ENCODE measurements at places on chromosomes 5 and 9.

DNA sequence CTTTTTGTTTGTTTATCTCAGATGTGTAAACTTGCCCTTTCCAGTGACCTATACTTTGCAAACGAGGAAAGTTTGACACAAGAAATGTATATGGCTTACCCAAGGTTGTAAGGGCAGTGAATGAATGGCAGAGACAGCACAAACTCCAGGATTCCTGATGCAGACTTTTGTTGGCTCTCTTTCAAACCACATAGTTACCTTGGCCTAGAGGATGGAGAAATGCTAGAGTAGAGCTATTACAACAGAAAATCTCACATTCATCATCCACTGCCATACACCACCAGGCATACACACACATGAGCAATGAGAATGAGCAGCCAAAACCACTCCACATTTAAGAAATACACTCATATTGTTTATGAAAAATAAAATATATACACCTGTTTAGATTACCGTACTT, 387.0 kb downstream of the TLR4 start:
- no peak for DNase-seq

- DNase-seq, result no peak
Observed at GRCh38 chr5:170211575-170212334, 21.0 kb upstream of the C5orf58 start.

- no peak for DNase-seq
Observed at GRCh38 chr9:126584611-126585010, 29.1 kb upstream of the LMX1B start.

DNA sequence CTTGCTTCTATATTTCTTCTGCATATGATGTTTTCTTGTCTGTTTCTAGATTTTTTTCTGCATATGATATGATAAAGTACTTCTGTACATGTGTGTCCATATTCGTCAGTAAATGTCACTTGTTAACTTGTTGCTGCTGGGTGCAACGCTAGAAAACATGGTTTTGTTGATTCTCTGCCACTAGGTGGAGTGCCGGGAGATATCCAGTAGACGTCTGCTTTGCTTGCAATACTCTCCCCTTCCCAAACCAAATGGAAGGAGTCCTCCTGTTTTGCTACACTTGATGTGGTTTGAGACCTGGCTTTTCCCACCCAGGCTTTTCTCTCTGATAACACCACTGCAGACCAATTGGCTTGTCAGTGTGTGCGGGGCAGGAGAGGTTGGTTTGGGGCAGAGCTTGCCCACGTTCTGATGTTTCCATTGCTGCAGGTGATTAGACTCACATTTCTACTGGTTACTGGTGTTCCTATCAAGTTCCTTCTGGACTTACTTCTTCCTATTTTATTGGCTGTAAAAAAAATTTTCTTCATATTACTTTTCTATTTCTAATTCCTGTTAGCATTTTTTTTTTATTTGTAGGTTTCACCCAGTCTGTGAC, 900.0 kb upstream of the CDH10 start:
- DNase-seq, result peak; percentile 2

DNA sequence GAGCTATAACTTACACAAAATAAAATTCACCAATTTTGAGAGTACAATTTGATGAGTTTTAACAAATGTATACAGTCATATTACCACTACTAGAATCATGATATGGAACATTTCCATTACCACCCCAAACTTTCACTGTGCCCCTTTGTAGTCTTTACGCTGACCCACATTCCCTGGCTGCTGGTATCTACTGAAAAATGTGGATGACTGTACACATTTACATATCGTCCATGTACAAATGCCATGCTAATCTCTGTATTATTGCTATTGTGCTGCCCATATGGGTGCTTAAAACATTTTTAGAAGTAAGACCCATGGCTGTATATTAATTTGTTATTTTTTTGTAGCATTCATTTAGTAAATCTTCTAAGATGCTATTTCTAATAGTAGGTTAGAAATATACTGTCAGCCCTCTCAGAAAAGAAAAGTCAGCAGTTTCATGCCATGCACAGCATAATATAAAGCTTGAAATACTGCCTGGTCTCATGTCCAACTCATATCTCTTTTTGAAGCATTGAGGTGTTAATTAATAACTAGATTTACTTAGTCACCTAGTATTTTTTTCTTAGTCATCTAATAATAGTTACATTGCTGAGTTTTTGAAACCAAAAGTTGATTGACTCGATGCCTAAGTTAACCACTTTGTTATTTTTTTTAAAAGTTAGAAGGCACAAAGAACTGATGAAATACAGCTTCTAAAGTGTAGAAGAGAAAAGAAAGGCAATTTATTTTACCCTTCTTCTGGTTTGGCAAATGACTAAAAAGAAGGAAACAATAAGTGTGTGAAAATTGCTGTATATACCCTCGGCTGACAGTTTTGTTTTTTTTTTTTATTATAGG, 188.3 kb upstream of the MEF2C start:
- DNase-seq, result no peak

- no peak for DNase-seq
Observed at GRCh38 chr5:156920042-156920860, 42.8 kb downstream of the TIMD4 start.

DNA sequence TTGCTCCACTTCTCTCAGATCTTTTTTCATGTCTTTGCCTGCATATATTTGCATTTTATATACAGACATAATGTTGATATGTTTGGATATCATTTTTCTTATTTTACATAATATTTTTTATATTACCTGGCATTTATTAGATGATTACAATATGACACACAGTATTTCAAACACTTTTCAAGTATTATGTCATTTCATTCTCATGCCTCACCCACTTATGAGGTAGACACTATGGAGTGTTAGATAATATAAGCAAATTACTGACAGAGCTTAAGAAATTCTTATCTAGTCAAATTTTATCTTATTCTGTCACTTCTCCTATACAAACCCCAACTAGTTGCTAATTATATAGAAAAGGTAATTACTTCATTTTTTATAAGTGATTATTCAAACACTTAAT, 11.1 kb downstream of the LURAP1L start:
- DNase-seq, result no peak

- DNase-seq, result peak; percentile 10
Observed at GRCh38 chr5:91379246-91379913, 3.7 kb downstream of the ARRDC3 start.

DNA sequence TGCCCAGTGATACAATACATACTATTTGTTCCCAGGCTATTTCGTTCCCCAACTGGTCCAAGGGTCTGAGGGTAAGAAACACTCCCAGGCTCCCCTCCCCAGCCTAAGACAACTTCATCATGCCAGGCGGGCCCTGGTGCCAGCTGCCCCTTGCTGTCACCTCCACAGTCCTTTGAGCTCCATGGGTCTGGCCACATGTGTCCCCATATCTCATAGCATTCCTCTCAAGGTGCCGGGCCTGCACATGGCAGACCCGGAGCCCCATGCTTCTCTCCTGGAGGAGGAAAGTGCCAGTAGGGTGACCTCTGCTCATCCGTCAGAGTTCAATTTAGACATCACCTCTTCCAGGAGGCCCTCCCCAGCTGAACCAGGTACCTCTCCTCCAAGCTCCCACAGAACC, 120.5 kb downstream of the C5orf15 start:
- DNase-seq, result no peak

DNA sequence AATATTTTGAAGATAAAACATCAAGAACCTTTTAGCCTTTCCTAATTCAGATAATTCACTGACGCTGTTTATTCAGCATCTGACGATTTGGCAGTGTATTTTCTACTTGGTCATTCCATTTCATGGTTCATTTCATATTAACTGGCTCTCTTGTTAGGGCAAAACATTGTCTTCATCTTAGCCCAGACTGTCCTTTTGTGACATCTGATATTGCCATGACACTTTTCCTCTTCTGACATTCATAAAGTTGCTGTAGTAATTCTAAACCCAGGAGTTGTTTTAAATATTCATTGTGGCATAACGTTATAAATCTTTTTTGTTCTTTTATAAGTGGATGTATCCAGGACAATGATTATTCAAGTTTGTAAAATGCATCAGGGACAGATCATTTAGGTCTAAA, 1.8 kb downstream of the SCAMP1 start:
- DNase-seq, result no peak

- no peak for DNase-seq
Observed at GRCh38 chr9:76644171-76644570, 120.1 kb upstream of the PCA3 start.

DNA sequence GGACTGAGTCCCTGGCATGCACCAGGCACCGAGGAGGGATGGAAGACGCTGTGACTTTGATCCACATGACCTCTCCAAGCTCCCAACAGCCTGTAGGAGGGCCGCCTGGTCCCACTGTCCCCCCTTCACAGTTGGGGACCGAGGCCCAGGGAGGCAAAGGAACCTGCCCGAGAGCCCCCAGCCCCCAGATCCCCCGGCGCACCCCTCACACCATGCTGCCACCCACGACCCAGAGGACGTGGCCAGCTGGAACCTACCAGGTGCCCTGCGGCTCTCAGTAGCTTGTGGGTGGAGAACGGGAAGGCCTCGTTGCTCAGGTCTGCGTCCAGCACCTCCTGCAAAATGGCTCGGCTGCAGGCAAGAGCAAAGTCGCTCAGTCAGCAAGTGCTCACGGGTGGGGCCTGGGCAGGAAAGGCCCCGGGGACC, 48.8 kb downstream of the DBH start:
- DNase-seq, result no peak

GRCh38 chr9:23153058-23153457, 673.0 kb downstream of the ELAVL2 start:
- no peak for DNase-seq

DNA sequence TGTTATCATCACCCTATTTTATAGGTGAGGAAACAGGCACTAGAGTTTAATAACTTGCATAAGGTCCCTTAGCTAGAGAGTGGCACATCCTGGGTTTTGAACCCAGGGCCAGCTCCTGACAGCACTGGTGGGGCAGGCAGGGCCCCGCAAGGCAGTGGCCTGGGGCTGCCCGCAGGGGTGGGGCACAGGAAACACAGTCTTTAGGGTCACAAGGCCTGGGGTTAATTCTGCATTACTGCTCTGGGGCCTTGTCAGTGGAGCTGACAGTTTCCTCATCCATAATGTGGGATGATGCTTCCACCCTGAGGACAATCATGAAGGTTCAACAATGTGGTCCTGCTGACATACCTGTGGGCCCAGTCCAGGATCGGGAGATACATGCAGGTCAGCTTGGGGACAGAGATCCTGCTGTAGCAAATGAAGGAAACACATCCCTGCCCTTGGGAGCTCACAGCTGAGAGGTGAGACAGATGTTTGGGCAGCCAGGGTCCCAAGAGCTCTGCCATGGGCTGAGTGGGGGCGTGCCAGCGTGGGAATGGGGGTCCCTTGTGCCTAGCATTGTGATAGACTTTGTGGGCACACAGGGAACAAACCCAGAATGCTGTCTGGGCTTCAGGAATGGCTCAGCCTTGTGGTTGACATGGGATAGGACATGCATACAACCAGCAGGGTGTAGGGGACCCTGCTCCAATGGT, 14.7 kb downstream of the FGF18 start:
- no peak for DNase-seq

DNA sequence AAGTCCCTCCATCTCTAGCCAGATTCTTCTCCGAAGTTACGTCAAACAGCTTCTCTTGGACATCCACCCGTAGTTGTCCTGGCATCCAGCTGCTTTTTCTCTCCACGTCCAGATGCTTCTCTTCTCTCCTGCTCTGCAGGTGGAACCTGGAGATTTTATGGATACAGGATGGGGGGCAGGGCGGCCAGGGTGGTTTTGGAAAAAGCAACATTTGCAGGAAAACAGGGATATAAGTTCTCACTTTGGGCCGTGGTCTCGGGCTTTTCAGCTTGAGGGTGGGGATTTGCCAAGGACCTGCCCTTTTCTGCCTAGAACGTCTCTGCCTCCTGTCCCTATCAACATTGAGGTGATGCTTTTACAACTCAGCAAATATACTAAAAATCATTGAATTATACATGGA, 1941.6 kb upstream of the C9orf72 start:
- no peak for DNase-seq

GRCh38 chr9:108634204-108634603, 221.6 kb downstream of the ACTL7B start:
- no peak for DNase-seq

DNA sequence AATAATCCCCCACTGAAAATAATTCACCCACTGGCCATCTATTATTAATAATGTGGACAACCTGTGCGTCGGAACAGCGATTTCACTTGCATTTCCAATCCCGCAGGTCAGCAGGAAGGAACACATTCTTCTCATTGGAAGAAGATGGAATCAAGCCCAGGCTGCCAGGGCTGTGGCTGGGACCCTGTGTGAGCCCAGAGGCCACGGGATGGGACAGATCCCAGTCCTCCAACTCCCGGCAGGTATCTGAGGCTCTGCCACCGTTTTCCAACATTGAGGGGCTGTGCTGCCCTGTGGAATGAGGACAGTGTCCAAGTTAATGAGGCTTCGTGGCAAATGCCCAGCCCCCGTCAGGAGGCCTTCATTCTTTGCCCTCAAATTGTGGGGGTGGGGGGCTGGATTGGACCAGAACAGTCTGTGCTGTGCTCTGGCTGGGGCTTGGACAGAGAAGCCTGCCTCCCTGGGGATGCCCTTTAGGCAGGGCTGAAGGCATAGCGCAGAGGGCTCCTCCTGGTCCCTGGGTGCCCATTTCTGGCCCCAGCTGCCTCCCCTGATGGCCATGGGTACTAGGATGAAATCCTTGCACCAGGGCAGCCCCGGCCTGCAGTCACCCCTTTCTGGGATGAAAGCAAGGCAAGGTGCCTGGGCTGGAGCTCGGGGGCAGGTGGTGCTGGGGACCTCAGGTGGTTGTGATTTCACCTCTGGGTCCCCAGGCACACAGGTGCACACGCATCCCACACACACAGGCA, 195.0 kb upstream of the PPP1R26 start:
- no peak for DNase-seq

GRCh38 chr5:107384256-107384655, 286.5 kb downstream of the EFNA5 start:
- no peak for DNase-seq

DNA sequence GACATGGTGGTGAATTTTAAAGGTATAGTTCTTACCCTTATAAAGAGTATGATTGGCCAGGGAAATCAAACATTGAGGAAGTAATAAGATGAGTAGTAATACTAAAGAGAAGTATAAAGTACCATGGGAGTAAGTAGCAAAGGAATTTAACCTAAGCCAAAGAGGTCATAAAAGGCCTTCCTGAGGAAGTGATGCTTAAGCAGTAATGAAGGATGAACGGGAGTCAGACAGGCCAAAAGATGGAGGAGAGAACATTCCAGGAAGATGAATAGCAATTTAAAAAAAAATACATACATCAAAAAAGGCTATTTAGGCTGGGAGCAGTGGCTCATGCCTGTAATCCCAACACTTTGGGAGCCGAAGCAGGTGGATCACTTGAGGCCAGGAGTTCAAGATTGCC, 29.0 kb downstream of the KLHL3 start:
- peak; percentile 19 for DNase-seq

GRCh38 chr5:14032918-14033317, 88.4 kb upstream of the DNAH5 start:
- DNase-seq, result no peak
